ENCODE measurements at places on chromosomes 16 and 17.

DNA sequence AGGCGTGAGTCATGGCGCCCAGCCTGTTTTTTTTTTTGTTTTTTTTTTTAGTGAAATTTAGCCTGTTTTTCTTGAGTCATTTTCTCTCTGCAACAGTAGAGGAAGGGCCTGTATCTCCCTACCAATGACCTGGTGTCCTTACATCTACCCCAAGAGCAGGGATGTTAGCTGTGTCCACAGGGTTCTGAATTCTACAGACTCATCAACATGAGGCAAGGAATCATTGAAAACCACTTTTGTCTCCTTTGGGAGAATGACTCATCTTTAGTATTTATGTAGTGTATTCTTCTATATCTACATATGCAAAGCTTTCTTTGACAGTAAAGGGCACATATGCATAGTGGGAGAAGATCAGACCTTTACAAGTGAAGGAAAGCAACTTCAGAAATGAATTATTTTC, 105.3 kb downstream of the SPECC1 start:
- no peak for DNase-seq

GRCh38 chr17:75181608-75182318, 996 bp downstream of the SUMO2 start:
- peak; percentile 46 for DNase-seq

- DNase-seq, result no peak
Measured at GRCh38 chr17:31171701-31172100, 76.9 kb downstream of the NF1 start.

GRCh38 chr17:43533699-43534098, 12.4 kb downstream of the ETV4 start:
- no peak for DNase-seq

- no peak for DNase-seq
Measured at GRCh38 chr16:87266846-87267245, 50.3 kb downstream of the C16orf95 start.

- no peak for DNase-seq
Measured at GRCh38 chr17:60293580-60294335, 98.2 kb downstream of the USP32 start.

DNA sequence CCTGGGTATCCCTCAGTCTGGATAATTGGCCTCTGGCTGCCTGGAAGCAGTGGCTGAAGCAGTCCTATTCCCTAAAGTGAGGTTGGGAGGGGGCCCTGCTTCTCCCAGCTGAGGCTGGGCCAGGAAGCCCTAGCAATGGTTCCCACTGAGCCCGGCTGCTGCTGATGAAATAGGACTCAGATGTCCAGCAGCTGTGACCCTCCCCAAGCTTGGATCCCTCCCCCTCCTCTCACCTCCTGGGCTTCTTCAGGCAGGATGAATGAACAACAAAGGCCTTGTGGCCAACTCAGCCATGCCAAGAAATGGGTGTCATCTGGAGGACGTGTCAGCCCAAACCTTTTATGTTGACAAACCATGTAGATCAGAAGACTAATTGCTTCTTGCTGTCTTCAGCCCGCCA, 42.0 kb downstream of the AXIN2 start:
- DNase-seq, result no peak

- DNase-seq, result no peak
Measured at GRCh38 chr17:72118335-72119076, 2.3 kb upstream of the SOX9 start.

DNA sequence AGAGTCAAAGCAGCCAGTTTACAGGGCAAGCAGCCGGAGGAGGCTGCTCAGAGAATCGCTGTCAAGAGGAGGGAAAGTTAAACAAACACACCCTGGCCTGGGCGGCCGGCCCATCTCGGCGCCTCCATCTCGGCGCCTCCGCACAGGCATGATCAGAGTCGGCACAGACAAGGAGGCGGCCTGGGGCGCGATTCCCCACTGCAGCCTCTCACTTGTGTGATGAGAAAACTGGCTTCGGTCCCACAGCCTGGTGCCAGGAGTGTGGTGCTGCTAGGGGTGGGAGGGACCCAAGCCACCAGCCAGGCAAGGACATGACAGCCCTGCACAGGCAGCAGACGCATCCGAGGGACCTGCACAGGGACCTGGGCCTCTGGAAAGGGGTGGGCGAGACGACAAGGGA, 17.7 kb downstream of the SLC38A10 start:
- no peak for DNase-seq

DNA sequence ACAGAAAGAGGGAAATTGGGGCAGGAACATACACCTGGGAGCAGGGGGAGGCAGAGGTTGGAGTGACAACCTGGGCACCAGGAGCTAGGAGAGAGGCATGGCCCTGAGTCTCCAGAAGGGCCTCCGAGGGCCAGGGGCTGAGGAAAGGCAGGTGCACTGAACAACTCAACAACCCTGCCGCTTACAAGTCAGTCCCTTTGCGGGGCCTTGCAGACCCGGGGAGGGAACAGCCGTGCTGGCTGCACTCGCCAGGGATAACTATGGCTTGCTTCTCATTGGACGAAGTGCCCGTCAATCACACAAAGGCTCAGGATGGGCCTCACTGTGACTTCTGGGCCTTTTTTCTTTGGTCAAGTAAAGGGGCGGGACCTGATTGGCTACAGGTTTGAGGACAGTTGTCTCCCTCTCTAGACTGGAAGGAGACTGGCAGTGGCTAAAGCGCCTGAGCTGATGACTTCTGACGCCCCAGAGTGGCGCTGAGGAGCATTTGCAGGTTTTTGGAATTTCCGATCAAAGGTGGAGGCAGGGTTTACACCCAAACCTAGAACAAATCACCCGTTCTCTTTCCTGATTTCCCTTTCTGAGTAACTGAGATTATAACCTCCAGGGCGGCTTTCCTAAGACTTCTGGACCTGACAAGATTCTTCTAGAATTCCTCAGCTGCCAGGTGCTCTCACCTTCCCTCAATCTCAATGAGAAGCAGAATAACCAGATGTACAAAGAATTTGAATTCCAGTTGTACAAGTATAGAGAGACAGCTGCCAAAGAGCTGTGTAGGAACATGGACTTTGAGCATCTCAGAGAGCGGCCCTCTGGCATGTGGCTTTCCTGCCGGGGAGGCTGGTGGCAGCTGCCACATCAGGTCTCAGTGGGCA, 27.6 kb upstream of the ST6GALNAC2 start:
- no peak for DNase-seq

DNA sequence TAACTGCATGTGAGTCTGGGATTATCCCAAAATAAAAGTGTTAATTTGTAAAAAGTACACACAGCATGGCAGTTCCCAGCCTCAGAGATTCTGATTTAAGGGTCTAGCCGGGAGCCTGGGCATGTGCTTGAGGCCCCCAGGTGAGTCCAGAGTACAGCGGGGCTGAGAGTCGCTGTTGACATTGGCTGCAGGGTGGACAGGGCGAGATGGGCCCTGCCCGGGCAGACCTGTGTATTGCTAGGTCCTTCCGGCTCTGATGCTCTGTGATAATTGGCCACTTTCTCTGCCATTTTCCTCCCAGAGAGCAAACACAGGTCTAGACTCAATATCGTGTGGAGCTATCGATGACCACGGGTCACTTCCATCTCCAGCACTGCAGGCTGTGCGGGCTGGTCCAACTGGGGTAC, 73.6 kb downstream of the ABCC6 start:
- DNase-seq, result no peak

DNA sequence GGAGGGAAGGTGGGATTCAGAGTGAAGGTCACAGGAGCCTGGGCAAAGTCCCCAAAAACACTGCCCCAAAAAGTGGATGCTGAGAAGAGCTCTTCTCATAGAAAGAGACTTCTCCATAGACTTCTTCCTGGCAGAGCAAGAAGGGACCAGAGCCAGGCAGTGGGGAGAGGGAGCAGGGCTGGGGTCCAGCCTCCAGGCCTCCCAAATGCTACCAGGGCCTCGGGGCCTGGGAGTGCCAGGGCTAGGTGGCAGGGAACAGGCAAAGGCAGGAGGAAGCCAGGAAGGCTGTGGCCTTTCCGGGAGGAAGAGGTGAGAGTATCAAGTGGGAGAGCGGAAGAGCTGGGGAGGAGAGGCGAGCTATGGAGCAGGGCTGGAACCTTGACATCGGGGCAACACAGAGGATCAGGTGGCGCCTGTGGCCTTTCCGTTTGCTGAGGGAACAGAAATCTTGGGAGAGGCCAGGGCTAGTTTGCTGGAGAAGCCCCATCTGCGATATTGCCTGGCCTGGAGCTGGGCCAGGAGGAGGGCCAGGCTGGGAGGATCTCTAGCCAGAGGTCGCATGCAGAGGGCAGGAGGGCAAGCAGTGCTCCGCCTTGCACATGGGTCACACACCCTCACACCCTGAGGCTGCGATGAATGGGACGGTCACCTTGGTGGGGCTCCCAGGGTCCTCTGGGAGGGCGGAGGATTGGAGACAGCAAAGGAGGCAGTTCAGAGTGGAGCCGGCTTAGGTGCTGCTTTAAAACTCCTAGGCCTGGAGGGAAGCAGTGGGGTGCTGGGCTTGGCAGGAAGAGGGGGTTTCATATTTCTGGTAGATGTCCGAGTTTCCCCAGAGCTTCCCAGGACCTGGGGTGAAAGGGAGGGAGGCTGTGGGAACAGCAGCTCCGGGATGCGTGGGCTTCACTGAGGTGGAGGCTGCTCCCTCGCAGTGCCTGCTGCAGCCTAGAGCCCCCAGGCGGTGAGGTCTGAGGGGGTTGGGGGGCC, 3.4 kb downstream of the SLC16A5 start:
- no peak for DNase-seq

DNA sequence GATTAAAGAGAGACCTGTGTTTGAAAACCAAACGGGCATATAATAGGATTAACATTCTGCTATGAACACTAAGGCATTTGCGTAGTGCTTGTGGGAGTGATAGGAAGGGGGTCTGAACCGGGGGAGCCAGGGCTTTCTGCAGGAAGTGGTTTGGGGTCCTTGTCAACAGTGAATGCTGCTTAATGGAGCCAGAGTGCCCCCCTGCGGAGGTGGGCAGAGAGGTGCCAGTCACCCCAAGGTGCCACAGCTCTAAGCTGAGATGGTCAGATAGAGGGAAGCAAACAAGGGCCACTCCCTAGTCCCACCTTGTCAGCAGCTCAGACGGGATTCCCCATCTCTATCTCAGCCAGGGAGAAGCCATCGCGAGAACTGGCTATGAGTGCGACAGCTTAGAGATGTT, 17.7 kb downstream of the NAA60 start:
- peak; percentile 35 for DNase-seq

GRCh38 chr16:55494994-55495421, 13.9 kb upstream of the LPCAT2 start:
- DNase-seq, result no peak

DNA sequence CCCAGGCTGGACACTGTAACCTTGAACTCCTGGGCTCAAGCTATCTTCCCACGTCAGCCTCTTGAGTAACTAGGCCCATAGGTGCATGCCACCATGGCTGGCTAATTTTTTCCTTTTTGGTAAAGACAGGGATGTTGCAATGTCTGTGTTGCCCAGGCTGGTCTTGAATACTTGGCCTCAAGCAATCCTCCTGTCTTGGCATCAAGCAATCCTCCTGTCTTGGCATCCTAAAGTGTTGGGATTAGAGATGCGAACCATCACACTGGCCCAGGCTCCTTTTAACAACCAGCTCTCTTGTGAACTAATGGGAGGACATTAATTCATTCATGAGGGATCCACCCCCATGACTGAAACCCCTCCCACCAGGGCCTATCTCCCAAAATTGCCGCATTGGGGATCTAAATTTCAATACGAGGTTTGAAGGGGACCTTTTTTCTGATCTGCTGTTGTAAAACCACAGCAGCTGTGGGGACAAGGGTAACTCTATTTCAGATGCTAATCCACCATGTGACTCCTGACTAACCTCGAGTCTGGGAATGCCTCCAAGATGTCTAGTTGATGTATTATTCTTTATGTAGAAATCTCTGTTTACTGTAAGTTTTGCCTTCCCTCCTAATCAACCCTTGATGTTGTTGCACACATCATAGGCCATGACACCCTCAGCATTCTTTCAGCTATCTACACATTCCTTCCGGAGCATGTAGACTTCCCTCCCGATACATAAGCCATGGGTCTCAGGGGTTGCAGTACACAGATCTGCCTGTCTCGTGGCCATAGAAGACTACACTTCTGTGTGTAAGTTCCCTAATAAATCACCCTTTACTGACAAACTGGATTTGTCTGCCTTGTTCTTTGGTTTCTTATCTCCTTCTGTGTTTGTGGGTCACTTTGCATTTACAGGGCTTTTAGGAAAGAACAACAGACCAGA, 37.6 kb downstream of the RNF112 start:
- DNase-seq, result no peak

DNA sequence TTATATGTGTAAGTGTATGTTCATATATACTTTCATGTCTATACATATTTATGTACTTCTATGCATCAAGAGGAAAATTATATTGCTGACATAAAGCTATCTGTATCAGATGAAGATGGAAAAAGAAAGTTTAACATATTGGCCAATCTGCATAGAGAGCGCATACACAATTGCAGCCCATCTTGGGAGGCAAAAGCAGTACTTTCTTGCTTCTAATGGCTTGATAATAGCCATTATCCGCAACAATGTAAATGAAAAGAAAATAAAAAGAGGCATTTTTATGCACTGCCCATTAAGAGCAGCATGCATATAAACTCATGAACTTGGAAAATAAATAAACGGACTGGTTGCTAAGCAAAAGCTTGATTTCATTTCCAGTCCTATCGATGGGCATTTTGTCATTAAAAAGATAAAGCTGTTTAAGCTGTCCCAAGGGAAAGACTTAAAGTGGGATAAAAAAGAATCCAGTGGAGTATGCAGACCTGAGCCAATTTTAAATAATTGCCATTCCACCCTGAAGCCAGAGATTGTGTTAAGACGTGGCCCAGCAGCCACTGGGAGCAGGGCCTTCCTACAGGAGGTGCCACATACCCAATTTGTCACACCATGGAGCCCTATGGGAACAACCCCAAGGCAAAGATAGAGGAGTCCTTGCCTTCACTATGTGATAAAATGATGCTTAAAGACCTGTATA, 183.6 kb upstream of the CDH11 start:
- no peak for DNase-seq

- DNase-seq, result no peak
Measured at GRCh38 chr17:33977729-33978514, 277.2 kb upstream of the CCL2 start.

DNA sequence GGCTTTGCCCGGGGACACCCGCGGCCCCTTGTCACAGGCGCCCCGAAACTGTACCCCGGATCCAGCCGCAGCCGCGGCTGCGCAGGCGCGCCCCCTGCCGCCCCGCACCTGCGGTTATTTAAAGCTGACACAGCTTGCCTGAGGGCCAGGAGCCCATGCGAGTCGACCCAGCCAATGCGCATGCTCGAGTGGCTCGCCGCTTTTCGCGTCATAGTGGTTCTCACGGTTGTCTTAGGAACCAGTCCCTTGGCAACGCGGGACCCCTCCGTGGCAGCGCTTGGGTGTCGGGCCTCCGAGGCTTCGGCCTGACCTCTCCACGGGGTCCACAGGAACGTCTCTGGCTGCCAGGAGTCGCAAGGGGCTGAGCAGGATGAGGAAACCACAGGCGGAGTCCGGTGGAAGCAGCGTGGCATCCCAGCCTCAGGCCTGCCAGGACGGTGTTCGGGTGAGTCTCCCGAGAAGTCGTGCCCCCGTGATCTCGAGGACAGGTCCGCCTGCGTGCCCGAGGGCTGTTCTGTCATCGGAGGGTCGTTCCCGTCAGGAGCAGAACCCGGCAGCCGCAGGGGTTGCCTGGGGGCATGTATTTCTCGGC, 716.9 kb downstream of the KCNJ18 start:
- no peak for DNase-seq

GRCh38 chr16:88713568-88714419, 7.5 kb downstream of the CTU2 start:
- DNase-seq, result no peak

GRCh38 chr17:16287563-16288027, 65.7 kb downstream of the CENPV start:
- no peak for DNase-seq
